Activated naive CD8-positive, alpha-beta T cell treated with anti-CD3 and anti-CD28 coated beads for 36 hours (primary cell): ENCODE measurements at places on chromosomes 5 and 9. TPM values are rescaled to one million over a fixed set of nuclear protein-coding genes. Genes with fewer than 3 reads are reported as not detected.

IQGAP2 gene
- 30.6 TPM for total RNA-seq

INSYN2B gene
- not detected for total RNA-seq

- DNase-seq: no peak
These were observed 252.7 kb downstream of the CEMIP2 start for GRCh38 chr9:71515626-71516025.

TNIP1 gene
- 185 TPM for total RNA-seq

DNA sequence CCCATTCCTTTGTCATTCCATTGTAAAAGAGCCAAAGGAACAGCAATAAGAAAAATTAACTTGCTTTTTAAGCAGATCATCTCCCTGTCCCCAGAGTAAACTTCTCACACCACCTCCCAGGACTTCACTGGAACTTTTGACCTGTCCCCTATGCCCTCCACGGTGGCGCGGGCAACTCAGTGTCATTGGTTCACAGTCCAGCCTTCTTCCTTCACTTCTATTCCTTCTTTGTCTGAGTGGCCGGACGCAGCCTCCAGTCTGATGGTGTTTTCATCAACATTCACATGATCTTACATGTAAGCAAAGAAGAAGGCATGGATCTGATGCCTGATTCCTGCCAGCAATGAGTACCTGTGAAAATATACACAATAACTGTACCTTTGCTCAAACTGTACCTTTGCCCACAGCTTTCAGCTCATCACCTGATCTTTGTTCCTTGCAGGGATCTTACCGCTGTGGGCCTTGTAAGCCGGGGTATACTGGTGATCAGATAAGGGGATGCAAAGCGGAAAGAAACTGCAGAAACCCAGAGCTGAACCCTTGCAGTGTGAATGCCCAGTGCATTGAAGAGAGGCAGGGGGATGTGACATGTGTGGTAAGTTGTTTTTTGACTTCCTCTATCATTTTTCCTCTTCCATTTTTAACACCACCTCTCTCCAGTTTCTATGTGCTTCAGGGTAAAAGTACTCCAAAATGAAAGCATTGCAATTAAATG is 32.5 kb downstream of the THBS4 start:
- no peak for DNase-seq

WDR31 gene
- total RNA-seq: 2.9 TPM

- DNase-seq: no peak
These were observed 4.7 kb upstream of the PANK3 start for GRCh38 chr5:168583742-168584482.

- no peak for DNase-seq
These were observed 320.8 kb downstream of the CCDC171 start for GRCh38 chr9:15873573-15874177.

GRCh38 chr9:97695995-97696802 is 941 bp downstream of the XPA start:
- no peak for DNase-seq

GRCh38 chr9:107789001-107789700 is 299.6 kb upstream of the KLF4 start:
- DNase-seq: no peak

DNA sequence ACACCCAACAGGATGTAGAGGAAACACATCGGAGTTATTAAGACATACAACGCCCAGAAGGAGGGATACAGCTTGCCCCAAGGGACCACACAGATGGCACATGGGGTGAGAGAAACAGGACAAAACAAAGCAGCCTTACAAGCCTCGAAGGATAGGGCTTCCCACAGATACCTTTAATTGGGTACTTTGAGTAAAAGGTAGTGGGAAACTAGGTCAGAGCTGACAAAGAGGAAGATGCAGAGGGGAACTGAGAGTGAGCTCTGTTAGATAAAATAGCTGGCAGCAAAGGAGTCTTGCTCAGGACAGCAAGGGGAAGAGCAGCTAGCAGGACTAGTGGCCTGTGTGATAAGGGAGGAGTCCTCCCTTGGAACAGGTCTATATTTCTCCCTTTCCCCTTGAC is 48.2 kb downstream of the OTP start:
- DNase-seq: no peak

PTGES gene
- total RNA-seq: 0.20 TPM

TMEM252 gene
- not detected for total RNA-seq

DNA sequence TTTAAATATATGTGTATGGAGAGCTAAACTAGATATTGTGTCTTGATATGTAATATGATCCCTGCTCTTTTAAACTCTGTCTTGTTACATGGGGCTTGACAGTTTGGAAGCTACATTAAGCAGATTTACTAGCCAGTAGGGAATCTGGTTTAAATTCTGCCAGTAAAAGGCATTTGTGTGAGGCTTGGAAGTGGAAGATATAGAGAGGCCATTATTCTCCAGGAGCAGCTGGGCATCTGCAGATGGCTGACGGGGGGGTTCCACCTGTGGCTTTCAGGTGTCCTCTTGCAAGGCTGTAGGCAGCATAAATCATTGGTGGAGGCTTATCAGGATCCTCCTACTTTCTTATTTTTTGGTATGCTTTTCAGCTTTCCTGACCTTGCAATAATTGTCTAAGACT is 179.1 kb upstream of the FBXL7 start:
- DNase-seq: no peak

GRCh38 chr5:58944221-58944620 is 361.3 kb downstream of the RAB3C start:
- no peak for DNase-seq

GRCh38 chr9:129081388-129081904 is 535 bp downstream of the DOLPP1 start:
- DNase-seq: no peak

NPR3 gene
- not detected for total RNA-seq

OR1L6 gene
- not detected for total RNA-seq

MZB1 gene
- 10.6 TPM for total RNA-seq

C5orf24 gene
- 24.1 TPM for total RNA-seq

DNA sequence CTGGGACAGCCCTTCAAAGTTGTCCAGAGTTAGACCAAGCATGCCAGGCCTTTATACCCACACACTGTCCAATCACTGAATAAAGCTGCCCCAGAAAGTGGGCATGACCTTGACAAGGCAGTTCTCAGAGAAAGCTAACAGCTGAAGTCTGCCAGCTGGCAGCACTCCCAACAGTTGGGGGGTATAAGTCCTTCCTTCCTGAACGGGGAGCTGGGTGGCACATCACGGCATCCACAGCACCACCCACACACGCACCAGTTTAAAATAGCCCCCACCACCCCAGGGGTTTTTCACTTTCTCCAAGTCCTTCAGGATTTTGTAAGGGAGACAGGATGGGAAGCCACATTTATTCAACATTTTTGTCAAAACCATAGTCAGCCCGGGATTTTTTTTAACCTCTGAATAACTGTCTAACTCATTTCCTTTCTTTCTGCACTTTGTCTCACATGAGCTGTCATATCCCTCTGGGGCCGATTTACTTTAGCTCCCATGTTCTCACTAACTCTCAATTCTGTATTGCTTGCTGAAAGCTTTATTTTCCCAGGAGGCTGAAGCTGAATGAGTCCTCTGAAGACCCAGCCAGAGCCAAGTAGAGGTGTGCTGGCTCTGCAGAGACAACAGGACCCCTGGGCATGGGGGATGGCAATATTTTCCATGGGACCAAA is 15.4 kb downstream of the FAM81B start:
- DNase-seq: no peak

- DNase-seq: no peak
These were observed 126.1 kb downstream of the SV2C start for GRCh38 chr5:76209297-76209696.

PTGS1 gene
- 0.62 TPM for total RNA-seq

DNA sequence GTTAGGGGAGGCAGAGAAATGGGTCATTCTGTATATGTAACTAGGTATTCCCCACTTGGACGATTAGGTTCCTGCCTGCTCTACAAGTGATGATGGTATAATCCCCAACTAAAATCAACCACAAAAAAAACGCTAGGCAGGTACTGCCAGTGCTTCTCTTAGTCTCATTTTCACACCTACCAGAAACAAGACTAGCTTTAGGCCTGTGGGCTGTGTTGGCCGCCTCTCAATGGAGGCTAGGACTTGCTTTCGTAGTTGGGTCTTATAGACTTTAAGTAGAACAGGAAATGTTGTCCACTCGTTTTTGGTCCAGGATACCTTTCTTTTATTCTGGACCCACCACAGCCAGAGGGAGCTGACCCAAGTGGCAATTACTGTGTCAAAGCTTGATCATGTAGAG is 111.8 kb downstream of the UNC13B start:
- no peak for DNase-seq

GRCh38 chr5:156219483-156220005 is 107.4 kb upstream of the SGCD start:
- no peak for DNase-seq

SCGB3A2 gene
- not detected for total RNA-seq

VCP gene
- total RNA-seq: 289 TPM

GLRA1 gene
- total RNA-seq: not detected

- DNase-seq: no peak
These were observed 115.9 kb downstream of the KIF4B start for GRCh38 chr5:155129513-155129880.

DNLZ gene
- total RNA-seq: 26.2 TPM

- DNase-seq: no peak
These were observed 101.7 kb downstream of the RANBP17 start for GRCh38 chr5:170963521-170963920.

PCDHGA7 gene
- total RNA-seq: not detected

CCDC192 gene
- not detected for total RNA-seq

DNA sequence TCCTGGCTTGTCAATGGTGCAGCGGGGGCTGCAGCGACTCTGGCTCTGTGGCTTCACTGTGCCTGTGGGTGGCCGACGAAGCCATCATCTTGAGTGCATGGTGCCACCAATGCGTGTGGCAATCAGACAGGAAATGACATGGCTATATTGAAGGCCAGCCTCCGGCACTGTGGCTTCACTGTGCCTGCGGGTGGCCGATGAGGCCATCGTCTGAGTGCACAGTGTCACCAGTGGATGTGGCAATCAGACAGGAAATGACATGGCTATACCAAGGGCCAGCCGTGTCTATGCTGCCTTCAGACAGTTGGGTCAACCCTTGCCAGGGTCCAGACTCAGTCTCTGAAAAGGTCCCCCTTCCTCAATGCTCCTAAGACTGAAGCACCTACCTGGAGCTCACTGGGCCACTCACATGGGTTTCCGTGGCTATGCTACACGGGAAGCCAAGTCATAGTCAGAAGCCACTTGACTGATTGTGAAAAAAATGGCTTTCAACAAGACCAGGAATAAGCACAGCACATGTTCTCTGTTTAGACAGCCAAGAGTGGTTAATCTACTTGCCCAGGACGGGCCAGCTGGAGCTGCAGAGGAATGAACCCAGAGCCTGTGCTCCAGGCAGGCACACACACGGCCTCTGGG is 67.5 kb upstream of the S1PR3 start:
- peak; percentile 11 for DNase-seq

DNA sequence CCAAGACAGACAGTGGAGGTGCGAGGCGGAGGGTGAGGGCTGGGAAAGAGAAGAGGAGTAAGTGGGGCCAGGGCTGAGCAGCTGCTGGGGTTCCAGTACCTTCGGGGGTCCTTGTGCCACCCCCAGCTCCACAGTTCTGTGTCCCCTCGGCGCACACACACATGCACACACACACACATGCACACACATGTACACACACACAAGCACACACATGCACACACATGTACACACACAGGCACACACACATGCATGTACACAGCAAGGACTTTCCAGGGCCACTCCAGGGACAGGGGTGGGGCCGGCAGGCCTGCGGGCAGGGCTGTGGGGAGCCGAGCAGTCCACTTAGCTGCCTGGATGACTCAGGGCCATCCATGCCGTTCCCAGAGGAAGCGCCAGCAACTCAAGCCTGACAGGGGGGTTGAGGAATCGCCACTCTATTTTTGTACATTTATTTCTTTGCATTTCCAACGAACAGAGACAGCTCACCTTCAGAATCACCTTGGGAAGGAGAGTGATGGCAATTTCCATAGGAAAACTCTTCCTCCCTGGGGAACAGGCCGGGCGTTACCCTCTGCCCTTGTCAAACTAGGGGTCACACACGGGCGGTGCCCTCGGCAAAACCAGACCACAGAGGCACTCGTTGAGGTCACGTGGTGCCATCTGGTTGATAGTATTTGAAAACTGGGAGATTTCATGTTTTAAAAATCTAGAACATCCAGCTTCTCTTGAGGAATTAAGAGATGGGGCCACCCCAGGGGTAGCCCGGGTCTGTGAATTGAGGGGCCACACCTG is 135.7 kb downstream of the ADAMTS2 start:
- no peak for DNase-seq

QRFP gene
- not detected for total RNA-seq

LPAR1 gene
- not detected for total RNA-seq

MYORG gene
- total RNA-seq: 4.4 TPM

LCN15 gene
- total RNA-seq: not detected

GRCh38 chr9:89845321-89845720 is 240.5 kb downstream of the GADD45G start:
- no peak for DNase-seq

PFN3 gene
- not detected for total RNA-seq

F12 gene
- 5.6 TPM for total RNA-seq

DNA sequence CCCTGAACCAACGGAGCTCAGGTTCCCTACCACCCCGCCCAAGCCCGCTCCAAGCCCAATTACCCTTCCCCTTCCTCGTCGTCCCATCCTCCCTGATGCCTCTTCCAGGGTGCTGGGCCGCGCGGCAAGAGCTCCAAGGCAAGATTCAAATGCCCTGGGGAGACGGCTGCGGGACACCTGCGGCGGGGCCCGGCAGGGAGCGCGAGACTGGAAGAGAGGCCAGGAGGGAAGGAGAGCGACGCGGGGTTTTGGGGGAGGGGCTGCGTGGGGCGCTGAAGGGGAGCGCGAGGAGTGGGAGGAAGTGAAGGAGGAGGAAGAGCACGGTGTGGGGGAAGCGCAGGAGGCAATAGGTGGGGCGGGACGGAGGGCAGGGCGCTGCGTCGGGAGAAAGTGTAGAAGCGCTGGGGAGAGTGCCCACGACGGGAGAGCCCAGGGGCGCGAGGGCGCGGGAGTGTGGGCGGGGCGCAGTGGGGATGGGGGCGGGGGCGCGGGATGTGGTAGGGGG is 975 bp upstream of the NXNL2 start:
- DNase-seq: no peak

F2RL2 gene
- not detected for total RNA-seq

- peak; percentile 41 for DNase-seq
These were observed 505 bp downstream of the CREB3 start for GRCh38 chr9:35732800-35733541.

PDGFRB gene
- 1.1 TPM for total RNA-seq

DNA sequence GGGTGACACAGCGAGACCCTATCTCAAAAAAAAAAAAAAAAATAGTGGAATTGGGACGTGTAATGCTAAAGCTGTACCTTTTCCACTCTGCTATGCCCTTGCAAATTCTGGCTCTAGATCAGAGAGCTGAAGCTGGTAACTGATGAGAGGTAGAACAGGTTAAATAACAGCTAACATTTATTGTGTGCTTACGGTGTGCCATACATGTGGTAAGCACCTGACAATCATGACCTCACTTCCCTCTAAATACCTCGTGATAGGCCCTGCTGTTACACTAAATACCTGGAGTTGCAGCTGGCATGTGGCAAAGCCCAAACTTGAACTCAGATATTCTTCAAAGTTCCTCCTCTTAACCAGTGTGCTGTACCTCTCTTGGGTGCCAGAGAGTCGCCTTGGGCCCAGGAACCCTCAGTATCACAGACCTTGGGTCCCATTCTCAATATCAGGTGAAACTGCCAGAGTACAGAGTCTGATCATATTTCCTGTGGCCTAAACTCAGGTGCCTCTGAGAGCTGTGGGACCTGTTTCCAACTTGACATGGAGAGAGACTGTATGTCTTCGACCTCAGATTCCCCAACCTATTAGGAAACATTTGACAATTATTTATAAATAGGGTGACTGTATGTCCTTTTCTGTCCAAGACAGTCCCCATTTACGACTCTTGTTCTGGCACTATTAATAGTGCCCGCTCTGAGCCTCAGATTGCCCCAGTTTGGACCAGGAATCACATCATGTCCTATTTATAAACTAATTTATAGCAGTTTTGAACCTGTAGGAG is 4.8 kb downstream of the ARL10 start:
- DNase-seq: no peak
